WTC11 (cell line): ENCODE measurements at places on chromosomes 7 and 10.
A peak's percentile ranks its signal among the peaks of the same experiment; 100 is the strongest.

- DNase-seq = no peak
Observed at GRCh38 chr10:114306116-114306973, 67.3 kb downstream of the VWA2 start.

- peak; percentile 10 for DNase-seq
Observed at GRCh38 chr10:70905071-70906021, 17.0 kb upstream of the PCBD1 start.

- DNase-seq = no peak
Observed at GRCh38 chr10:125720002-125720382, 483 bp downstream of the EDRF1 start.

GRCh38 chr10:37222046-37222445 lies 96.6 kb downstream of the ANKRD30A start:
- no peak for DNase-seq

DNA sequence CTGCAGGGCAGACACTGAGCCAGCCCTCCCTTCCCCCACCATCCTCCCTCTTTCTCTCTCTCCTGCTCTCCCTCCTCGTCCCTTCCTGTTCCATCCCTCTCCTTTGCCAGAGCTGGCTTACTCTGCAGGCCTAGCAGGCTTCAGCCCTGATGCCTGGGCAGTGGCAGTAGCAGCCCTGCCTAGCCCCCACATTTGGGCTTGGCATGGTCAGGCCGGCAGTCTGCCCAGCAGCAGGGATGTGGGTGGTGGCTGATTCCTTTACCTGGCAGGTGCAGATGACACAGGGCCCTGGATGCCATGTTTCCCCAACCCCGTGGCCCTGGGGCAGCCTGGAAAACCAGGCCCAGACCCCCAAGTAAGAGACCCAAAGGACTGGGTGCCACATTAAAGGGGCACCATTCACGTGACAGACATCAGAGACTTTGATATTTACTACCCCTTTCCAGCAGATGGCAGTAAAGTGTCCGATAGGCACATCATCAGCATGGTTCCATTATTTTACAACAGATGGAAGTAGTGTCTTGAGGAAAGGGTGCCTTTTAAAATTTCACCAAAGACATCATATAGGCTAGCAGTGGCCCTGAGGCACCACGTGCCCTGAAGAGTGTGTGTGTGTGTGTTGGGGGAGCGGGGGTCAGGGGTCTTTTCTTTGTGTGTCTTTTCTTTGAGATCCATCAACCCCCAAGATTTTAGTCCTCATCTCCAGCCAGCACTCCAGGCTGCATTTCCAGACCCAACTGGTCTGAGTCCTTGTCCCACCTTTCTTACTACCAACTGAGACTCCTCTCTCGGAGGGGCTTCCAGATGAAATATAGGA lies 5.9 kb downstream of the KCP start:
- no peak for DNase-seq

DNA sequence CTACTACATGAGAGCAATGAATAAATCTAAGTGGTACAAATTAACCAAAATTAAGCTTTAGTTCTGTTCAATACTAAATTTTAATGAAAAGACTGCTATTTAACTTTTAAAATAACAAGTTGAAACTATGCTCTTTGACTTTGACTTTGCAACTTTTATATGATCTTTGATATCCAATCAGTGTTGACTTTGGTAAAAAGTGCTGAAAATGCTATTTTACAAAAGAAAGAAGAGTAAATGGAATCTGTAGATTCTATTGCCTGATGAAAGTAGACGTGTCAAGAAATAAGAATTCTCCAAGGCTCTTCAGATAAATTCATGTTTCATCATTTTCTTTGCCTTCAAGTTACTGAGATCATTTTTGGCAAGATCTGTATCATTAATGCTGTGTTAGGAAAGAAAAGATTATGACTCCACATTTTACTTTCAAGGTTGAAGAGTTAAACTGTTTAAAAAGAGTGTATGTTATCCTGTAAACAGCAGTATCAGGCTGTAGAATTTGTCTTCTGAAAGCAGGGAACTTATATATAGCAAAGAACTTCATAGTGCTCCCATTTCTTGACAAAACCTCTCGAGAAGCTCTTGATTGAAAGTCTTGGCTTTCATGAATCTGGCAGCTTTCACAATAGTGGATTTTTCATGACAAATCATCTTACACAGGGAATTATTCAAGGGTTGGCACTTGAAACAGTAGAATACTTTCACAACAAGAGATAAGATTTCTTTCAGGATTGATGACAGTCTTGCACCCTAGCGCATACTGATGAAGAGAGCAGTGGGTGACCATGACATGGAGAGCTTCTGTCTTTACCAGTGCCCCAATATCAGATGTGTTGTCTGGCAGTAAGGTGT lies 72.1 kb downstream of the PTEN start:
- no peak for DNase-seq

- DNase-seq = no peak
Observed at GRCh38 chr10:18260310-18260922, 120.2 kb downstream of the CACNB2 start.

- DNase-seq = peak; percentile 65
Observed at GRCh38 chr7:106039486-106040060, 72.5 kb downstream of the SYPL1 start.

- DNase-seq = no peak
Observed at GRCh38 chr7:542713-543500, 23.3 kb upstream of the PDGFA start.

- peak; percentile 63 for DNase-seq
Observed at GRCh38 chr7:100483722-100484672, at the start of gene NYAP1. Gene NYAP1 (plus strand): TSS chr7:100483927. CDS start chr7:100485312, 1,385 bp downstream.

DNA sequence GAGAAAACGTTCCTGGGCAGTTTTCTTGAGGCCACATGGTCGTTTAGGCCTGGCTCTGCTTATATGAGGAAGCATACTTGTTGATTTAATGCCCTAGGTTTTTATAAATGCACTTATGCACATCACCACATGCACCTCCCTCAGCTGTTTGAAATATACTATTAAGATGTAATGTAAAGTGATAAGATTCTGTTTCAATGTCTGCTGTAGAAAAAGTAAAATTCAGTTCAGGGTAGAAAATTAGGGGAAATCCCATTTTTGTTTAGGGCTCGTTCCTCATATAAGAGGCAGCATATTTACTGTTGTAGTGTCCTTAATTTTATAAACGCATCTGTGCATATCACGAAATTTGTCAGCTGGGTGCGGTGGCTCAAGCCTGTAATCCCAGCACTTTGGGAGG lies 7.8 kb upstream of the CAMK1D start:
- DNase-seq = no peak

GRCh38 chr7:98091061-98091460 lies 15.6 kb upstream of the LMTK2 start:
- DNase-seq = no peak

- DNase-seq = no peak
Observed at GRCh38 chr10:30784524-30784896, 155.0 kb upstream of the LYZL2 start.
